ENCODE measurements at places on chromosomes 5 and 9.

- no peak for DNase-seq
Observed at GRCh38 chr5:1227667-1228066, 2.5 kb downstream of the SLC6A18 start.

DNA sequence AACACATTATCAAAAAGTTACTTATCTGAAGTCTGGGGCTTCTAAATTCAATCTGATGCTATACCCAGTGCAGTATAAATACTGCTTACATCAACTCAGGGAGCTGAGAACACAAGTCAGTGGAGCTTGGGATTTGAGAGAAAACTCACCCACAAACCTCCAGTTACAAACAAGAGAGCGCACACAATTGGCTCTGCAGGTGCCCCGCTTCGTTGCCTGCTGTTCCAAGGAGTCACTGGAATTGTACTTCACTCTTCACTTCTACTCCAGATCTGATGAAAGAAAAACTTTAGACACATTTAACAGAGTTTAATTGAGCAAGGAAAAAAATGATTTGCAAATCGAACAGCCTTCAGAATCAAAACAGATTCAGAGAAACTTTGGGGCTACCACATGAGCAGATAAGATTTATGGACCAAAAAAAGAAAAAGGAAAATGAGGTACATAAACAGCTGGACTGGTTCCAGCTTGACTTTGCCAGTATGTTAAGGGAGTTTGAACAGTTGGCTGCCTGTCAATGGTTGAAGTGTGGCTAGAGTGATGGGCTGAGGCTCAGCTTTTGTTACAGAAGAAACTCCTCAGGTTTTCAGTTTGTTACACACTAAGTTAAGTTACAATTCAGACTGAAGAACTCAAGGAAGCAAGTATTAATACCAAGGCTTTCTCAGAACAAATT is 156.6 kb downstream of the AOPEP start:
- DNase-seq = no peak

GRCh38 chr5:26569929-26570258 is 468.5 kb downstream of the CDH9 start:
- no peak for DNase-seq

DNA sequence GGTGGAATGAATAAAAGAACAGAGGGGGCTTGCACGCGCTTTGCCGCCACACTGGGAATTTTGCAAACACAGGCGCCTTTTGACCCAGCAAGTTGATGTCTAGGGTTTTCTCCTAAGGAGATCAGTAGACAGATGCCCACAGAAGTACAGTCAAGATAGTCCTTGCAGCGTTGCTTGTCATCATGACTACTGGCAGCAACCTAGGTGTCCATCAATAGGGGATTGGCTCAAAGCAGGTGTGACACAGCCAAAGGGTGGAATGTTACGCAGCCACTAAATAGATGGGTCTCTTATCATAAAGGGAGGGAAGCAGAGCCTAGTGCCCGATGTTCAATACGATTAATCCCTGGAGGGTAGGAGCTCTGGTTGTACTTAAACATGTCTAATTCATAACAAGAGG is 63.8 kb upstream of the GGTA1 start:
- DNase-seq = no peak

DNA sequence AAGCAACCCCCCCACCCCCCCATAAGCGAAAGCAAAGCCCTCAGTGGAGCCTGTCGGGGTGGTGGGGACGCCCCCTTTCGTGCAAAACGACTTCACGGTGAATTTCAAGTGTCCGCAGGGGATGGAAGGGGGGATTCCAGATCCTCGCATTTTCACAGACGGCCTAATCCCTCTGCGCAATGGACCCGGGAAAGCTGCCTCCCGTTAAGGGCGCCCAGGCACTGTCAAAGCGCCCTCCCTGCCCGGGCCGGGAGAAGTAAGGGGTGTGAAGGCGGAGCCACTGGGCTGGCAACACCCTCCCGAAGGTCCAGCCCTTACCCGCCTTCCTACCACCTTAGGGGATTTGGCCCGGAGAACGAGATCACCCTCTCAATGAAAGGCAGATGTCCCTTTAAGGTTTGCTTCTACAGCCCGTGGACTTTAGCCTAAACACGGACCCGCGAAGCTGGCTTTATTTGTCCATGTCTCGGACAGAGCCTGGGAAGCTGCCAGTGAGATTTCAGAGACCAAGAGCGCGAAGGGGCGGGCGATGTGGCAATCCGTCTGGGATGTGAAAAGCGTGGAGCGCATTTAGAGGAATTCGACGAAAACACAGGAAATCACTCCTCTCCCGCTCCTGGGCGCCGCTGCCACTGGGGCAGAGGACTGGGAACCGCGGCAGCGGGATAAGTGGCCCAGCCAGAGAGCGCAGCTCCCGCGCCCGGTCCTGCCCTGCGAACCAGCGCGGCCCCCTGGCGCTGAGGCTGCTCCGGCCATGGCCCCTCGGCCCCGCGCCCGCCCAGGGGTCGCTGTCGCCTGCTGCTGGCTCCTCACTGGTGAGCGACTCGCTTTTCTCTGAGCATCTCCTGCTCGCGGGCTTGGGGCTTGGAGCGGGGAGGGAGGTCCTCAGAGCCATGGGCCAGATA is at the start of the genes ITGA1 and PELO:
Gene ITGA1, plus strand, starts transcription at position 317 of the 905 bp plus-strand sequence. Its CDS starts 438 bp downstream, at position 755.
Gene PELO, plus strand, starts transcription at position 317 of the 905 bp plus-strand sequence. CDS start 12,479 bp downstream, outside the sequence.
- no peak for DNase-seq

DNA sequence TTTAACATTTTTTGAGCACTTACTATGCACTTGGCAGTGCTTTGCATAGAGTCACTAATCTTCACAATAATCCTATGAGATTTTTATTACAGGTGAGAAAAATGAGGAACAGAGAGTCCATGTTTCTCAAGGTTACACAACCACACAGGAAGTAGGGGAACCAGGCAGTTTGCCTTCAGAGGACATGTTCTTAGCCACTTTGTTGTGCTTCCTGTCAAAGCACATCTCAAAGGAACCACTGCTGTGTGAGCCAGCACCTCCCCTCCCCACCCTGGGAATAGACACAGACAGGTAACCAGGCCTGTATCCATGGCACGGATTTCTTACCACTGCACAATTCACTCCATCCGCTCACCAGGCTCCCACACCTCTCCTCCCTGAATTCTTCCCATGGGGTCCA is 6.3 kb upstream of the DNAJB5 start:
- no peak for DNase-seq

DNA sequence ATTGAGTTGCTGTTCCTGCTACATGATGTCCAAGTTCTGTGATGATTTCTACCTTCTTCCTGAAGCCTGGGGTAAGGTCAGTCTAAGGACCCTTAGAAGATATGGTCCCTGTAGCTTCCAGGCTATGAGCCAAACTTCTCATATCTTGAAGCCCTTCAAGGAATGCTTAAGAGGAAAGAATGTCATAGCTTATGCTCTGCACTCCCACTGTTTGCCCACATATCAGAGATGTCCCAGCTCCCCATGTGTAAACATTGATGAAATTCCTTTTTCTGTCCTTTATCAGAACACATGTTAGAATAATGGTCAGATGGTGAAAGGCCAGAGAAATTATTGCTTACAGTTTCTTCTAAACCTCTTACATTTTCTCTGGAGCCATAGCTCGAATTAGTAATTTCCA is 41.4 kb upstream of the RUSC2 start:
- no peak for DNase-seq

GRCh38 chr5:156253130-156253529 is 73.8 kb upstream of the SGCD start:
- no peak for DNase-seq

DNA sequence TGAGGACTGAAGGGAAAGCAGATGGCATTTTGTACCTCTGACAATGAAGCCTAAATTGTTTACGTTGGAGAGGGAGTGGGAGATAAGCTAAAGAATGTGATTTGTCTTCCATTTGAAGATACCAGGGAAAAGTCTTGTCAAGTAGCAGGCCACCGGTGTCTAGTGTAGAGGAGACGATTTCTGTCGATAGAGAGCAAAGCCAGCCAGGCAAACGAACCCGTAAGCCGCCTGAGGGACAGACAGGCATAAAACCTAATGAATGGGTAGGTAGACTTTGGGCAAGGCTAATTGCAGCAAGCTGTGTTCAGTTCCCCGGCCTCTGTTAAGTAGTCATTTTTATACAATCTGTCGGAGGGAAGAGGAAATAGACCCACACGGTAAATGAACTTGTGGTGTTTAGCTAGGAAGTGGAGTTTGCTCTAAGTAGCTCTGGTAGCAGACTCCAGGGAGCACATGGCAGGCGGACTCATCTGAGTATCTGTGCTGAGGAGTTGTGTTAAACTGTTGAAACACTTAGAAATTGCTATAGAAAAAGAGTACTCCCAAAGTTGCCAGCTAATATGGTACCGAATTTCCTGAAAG is 28.8 kb downstream of the SMARCA2 start:
- DNase-seq = no peak

- no peak for DNase-seq
Observed at GRCh38 chr5:141389153-141390042, 1.9 kb downstream of the PCDHGB4 start.

- no peak for DNase-seq
Observed at GRCh38 chr5:84059672-84060071, 325.0 kb downstream of the EDIL3 start.

- no peak for DNase-seq
Observed at GRCh38 chr9:133987946-133988665, 4.0 kb downstream of the VAV2 start.

GRCh38 chr9:73230251-73230650 is 78.6 kb downstream of the ANXA1 start:
- no peak for DNase-seq

- DNase-seq = no peak
Observed at GRCh38 chr9:96565671-96566497, 53.8 kb downstream of the CDC14B start.

GRCh38 chr9:15371448-15371845 is 51.2 kb upstream of the SNAPC3 start:
- DNase-seq = no peak

DNA sequence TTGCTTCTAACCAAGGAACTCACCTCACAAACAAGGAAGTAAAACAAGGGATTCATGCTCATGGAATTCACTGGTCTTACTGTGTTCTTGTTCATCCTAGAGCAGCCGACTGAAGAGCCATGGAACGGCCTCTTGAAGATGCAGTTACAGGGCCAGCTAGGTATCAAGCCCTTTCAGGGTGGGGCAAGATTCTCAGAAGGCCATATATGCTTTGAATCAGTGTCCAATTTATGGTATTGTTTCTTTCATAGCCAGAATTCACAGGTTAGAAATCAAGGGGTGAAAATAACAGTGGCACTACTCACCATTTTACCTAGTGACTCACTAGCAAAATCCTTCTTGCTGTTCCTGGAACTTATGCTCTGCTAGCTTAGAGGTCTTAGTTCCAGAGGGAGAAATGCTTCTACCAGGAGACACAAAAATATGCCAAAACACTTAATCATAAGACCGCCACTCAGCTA is 159.5 kb upstream of the CDH10 start:
- DNase-seq = no peak

DNA sequence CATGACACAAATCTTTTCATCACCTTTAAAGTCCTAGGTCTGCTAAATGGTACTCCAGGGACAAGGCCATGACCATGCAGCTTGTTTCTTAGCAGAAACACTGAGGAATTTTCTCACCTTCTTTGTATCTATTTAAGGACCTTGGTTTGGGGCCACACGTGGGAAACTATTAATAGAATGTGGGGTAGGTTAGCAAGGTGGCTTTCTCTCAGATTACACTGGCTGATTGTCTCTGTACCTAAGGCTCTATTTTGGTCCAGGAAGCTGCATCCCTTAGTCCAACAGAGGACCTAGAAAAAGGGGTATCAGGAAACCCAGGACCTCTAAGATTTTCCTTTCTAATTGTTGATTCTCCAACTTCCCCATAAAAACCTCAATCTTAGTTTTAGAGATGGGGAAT is 36.3 kb upstream of the FRMD3 start:
- no peak for DNase-seq

DNA sequence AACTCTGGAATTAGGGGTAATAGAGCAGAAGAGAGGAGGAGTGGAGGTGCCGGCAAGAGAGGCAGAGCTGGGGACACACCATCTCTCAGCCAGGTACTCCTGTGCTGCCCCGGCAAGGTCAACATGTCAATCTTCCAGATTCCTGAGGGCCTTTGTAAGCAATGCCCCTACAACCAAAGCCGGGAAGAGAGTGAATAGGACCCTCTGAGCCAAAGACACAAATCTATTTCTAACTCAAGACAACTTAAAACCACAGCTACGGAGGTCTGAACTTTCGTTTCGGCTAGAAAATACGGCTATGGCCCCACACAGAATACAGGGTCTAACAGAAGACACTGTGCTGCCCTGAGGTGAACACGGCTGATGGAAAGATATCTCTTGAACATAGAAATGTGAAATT is 66.6 kb downstream of the SERINC5 start:
- DNase-seq = no peak

DNA sequence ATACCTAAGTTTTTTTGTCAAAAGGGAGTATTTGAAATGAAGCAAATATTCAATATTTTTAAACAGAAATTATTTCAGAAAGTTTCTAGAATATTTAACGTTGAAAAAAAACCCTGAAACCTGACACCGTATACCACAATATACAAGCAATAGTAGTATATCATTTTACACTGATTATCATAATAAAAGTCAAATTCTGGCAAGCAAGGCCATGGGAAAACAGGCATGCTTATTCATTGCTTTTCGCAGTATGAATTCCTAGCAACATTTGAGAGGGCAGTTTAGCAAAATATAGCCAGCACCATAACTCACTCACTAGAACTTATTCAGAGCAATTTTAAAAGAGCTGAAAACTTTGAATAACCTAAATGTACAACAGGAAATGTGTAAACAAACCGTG is 46.1 kb downstream of the ERAP1 start:
- no peak for DNase-seq

- no peak for DNase-seq
Observed at GRCh38 chr5:150637245-150638052, 3.0 kb upstream of the SYNPO start.

Measured in stimulated activated CD8-positive, alpha-beta memory T cell treated with anti-CD3 and anti-CD28 coated beads, Interleukin-7, amount 100 ng/mL, for 48 hours (primary cell).